ENCODE measurements at places on chromosomes 2 and 18. TPM values are rescaled to one million over a fixed set of nuclear protein-coding genes. Genes with fewer than 3 reads are reported as not detected.
A peak's percentile ranks its signal among the peaks of the same experiment; 100 is the strongest.

The SPP2 gene
- polyA plus RNA-seq = not detected

The EMILIN1 gene
- 65.0 TPM for polyA plus RNA-seq

The LPIN2 gene
- 19.8 TPM for polyA plus RNA-seq

- no peak for DNase-seq
Measured at GRCh38 chr2:165470361-165470760, 863 bp downstream of the CSRNP3 start.

DNA sequence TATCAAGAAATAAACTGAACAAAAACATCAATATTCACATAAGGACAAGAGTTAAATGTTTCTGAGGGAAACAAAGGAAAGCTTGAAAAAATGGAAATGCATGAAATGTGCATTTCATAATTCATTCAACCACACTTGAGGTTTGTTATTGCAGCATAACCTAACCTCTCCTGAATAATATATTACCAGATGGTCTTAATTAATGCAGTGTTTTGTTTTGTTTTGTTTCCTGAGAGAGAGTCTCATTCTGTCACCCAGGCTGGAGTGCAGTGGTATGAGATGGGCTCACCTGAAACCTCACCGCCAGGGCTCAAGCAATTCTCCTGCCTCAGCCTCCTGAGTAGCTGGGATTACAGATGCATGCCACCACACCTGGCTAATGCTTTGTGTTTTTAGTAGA, 139.9 kb upstream of the PIEZO2 start:
- DNase-seq = no peak

GRCh38 chr2:61750624-61751023, 103.2 kb downstream of the FAM161A start:
- DNase-seq = peak; percentile 52

DNA sequence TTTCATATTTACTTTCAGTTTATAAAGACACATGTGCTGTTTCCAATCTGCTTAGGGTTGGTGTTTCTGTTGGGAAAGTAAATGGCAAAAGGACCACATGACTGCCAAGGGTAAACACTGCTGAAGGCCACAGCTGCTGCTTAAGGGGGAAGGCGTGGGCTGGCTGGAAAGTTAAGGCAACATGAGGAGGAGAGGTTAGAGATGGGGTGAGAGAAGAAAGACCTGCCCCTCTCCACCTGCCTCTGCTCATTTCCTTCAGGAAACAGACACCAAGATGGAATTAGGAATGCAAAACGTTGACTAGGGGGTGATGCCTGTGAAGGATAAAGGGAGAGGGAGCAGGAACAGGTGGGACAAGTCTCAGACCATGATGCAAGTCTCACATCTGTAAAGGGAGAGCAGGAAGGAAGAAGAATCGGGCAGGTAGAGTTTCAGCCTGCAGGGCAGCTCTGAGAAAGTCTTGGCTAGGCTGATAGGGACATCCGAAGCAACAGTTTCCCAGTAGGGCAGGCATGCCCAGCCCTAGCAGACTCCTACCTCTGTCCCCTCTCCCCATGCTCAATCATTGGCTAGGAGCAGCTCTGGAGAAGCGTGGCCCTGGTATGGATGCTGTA, 86.0 kb downstream of the CDC42EP3 start:
- DNase-seq = no peak

DNA sequence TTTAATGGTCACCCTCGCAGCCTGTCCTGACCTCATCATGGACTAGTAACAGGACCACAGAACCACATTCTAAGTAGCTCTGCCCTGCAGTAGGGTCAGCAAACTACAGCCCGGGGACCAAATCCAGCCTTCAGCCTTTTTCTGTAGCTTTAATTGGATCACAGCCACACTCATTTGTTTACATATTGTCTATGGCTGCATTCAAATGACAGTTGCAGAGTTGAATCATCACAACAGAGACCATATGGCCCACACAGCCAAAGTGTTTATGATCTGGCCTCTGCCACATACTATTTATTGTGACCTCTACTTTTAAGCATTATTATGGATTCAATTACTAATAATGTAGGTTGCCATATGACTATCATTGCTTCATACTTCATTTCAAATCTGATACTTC, 47.7 kb downstream of the MAP3K19 start:
- peak; percentile 9 for DNase-seq

DNA sequence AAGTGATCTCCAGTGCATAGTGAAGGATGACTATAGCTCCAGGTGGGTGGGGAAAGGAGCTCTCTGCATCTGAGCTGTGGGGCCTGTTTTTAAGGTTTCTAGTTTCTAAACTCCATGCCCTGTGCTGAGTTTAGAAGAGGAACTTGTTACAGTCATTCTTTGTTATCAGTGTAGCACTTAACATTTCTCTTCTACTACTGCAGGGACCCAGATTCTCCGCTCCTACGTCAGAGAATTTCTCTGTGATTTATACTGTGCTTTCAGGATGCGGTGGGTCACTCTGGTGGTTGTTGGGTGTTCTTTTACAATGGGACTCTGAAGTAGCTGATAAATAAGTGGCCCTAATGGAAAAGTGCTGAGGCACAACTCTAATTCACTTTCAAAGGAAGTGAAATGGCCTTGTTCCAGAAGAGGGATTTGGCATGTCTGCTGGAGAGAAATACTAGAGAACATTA, 122.0 kb downstream of the WDSUB1 start:
- DNase-seq = no peak

All from GM23248 (cell line).